ENCODE measurements at places on chromosomes 7 and 10.
A peak's percentile ranks its signal among the peaks of the same experiment; 100 is the strongest.

DNA sequence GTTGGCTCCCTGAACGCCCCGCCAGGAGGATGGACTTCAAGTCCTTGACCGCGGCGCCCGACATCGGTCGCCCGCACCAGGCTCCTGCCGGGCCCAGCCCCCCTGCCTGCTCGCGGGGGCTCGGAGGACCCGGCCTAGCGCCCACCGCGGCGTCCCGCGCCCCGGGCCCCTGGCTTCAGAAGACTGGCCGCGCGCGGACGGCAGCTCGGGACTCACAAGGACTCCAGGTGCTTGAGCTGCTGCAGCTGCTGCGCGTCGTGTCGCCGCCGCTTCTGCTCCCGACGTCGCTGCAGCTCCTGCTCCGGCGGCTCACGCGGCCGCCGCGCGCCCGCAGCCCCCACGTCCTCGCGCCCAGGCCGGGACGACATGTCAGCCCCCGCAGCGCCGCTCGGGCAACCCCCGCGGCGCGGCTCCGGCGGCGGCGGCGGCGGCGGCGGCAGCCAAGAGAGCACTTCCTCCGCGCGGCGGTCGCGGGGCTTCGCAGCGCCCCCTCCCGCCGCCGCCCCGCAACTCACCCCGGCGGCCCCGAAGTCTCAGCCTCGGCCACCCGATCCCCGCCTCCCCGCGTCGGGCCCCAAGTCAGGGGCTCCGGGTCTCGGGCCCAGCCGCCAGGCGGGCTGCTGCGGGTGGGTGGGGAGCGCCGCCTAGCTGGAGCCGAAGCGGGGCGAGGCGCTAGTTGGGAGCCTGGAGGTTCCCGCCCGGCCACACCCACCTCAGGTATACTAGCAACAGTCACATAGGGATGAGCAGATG is at the start of gene RP9:
Gene RP9 (minus strand): TSS at position 400 of the 753 bp plus-strand sequence. CDS start 32 bp downstream, at position 368.
- peak; percentile 82 for DNase-seq

DNA sequence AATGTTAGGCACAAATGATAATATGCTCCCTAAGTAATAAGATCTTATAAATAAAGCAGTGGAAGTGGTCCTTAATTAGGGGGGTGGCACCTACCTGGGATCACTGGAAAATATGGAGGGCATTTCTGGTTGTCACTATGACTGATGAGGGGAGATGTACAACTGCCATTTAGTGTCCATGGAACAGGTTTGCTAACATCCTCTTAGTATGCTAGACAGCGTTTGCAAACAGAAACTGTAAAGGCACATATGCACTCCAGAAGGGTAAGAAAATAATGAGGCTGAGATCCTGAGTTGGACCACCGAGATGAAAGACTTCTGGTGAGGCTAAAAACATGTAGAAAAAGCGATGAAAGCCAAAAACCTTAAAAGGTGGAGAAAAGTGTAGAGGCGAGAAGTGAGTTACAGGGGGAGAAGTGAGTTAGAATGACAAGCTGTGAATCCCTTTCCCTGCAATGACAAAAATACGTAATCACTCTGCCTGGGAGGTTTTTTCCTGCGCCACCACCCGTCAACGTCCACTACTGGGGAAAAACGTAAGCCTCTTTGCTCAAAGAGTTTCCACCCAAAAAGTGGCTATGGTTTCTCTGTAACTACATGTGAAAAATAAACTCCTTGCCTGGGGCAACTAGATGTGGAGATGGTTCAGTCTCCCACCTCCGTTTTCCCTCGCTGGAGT is 767 bp downstream of the KRIT1 start:
- DNase-seq, result peak; percentile 54

- DNase-seq, result no peak
These were observed 56.6 kb upstream of the ANK3 start for GRCh38 chr10:60446070-60446833.

- no peak for DNase-seq
These were observed 853.5 kb downstream of the KCNMA1 start for GRCh38 chr10:76784076-76784475.

GRCh38 chr7:139940866-139941265 is 111.8 kb downstream of the TBXAS1 start:
- DNase-seq, result no peak

GRCh38 chr7:42702647-42703046 is 209.2 kb downstream of the C7orf25 start:
- DNase-seq, result no peak

- no peak for DNase-seq
These were observed 591.1 kb downstream of the PTPRN2 start for GRCh38 chr7:157996359-157997079.

DNA sequence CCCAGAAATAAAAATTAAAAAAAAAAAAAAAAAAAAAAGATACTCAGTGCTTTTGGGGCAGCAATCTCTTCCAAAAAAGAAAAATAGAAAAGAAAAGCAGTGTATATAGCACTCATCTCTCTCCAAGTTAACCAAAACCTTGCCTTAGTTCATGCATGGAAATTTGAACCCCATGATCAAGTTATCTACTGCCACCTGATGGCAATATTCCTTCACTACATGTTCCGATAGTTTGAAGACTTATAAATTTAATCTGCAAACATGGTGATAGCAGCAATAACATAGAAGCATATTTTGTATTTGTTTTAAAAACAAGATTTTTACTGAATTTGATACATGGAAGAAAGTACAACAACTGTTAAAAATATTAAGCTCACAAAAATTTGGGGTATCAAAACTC is 48.6 kb upstream of the SLIT1 start:
- DNase-seq, result peak; percentile 44

GRCh38 chr7:91342346-91342745 is 78.1 kb downstream of the FZD1 start:
- DNase-seq, result no peak

- DNase-seq, result no peak
These were observed 73.2 kb downstream of the RNF216 start for GRCh38 chr7:5708271-5708670.

- DNase-seq, result no peak
These were observed 28.1 kb downstream of the KNDC1 start for GRCh38 chr10:133187906-133188681.

GRCh38 chr10:97843281-97843671 is 6.4 kb upstream of the GOLGA7B start:
- no peak for DNase-seq

DNA sequence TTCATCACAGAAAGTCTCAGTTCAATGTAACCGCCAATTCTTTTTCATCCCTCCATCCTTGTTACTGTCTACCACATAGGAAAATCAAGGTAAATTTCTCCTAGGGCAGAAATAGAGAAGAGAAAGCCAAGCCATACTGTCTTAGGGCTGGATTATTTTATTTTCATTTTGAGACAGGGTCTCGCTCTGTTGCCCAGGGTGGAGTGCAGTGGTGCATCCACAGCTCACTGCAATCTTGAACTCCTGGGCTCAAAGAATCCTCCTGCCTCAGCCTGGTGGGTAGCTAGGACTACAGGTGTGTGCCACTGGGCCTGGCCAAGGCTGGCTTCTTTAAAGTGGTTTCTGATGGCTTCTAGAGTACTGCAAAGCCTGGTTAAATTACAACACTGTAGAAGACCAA is 181.7 kb downstream of the SRPK2 start:
- no peak for DNase-seq

- DNase-seq, result no peak
These were observed 7.4 kb upstream of the TSPAN33 start for GRCh38 chr7:129136887-129137642.

DNA sequence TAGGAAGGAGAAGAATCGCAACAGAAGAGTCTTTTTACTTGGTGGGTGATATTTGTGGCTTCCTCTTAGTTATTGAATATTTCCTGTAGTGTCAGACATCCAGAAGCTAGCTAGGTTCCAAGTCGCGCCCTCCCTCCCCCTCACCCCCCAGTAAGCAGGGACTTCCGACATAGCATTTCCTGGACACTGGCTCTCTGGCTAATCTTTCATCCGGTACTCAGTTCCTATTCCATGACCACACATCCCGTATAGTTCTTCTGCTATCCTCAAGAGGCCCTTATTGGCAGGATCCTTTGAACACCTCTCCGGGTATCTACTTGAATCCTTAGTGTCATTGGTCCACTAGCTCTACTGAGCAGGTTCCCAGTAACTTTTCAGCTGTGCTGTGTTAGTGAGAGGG is 167.8 kb downstream of the HDAC9 start:
- no peak for DNase-seq

- DNase-seq, result peak; percentile 57
These were observed 95.0 kb downstream of the DYNC1I1 start for GRCh38 chr7:95867309-95867708.

GRCh38 chr7:37016064-37016878 is 292.0 kb upstream of the AOAH start:
- DNase-seq, result peak; percentile 25

- DNase-seq, result no peak
These were observed 461.0 kb downstream of the PTPRN2 start for GRCh38 chr7:158126661-158127060.

- no peak for DNase-seq
These were observed 46.2 kb upstream of the PDE1C start for GRCh38 chr7:32116436-32116835.
